ENCODE measurements at places on chromosomes 1 and 21.

GRCh38 chr1:177045151-177045550, 119.4 kb downstream of the ASTN1 start:
- no peak for DNase-seq

DNA sequence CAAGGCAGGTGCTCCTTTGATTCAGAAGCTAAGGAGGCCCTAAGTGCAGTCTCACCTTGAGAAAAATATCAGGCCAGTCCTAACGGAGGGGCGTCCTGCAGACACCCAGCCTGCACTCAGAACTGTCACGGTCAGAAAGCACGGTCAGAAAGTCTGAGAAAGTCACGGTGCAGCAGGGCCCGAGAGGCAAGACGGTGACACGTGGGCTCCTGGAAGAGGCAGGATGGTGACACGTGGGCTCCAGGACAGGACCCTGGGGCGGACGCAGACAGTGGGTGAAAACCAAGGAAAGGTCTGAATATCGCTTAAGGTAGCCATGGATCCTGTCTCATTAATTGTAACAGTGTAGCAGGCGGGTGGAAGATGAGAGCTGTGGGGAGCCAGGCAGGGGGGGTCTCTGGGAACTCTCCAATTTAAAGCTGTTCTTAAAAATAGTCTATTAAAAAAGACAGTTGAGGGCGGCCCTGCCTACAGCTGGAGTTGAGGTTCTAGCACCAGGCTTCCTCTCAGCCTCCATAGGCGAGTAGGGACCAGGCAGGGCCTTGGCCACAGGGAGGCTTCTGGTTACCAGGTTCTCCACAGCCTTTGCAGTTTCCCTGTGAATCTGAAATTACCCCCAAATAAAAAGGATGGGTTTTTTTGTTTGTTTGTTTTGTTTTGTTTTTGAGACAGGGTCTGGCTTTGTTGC, 65.2 kb downstream of the FAAP20 start:
- no peak for DNase-seq

GRCh38 chr1:172494166-172494565, 38.8 kb upstream of the SUCO start:
- no peak for DNase-seq

DNA sequence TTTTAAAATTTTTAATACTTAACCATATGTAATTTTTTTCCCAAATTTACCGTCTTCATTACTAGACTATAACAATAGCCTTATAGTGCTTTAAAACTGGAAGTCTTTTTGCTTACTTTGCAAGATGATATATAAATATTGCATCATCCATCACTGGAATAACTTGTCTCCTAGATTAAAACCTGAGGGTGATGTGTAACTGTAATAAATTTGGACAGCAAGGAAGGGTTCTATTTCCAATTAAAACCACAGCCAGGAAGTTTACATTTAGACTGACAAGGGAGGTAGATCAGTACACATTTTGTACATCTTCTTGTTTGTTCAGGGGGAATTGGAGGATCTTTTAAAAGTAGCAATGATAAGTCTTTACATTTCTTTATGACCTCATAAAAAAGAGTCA, 21.9 kb downstream of the NTNG1 start:
- no peak for DNase-seq

DNA sequence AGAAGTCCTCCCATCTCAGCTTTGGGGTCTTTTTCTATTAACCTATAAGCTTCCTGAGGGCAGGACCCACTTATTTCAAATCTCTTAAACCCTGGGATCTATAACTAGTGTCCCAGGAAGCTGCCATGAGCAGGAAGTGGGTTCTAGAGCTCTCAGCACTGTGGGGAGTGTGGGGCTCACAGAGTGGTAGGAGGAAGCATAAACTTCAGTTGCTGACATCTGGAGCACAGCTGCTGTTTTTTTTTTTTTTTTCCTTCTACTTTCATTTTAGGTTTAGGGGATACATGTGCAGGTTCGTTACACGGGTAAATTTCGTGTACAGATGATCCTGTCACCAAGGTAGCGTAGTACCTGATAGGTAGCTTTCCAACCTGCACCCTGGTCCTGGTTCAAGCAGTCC, 59.3 kb downstream of the AK4 start:
- no peak for DNase-seq

DNA sequence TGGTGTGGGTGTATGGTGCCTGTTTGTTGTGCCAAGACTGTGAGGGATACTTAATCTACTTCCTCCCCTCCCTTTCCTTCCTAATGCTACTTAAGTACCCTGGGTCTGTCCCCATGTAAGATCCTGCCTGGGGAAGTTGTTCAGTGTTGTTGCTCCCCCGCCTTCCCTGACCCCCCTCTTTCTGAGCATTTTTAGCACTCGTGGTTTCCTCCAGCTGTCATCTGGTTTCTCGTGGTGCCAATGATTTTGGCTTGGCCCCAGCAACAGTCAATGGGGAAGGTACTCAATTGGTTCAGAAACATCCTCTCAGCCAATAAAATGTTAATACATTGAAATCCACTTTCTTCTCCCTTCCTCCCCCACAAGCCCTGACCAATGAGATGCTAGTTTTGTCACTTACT, 8.0 kb upstream of the B4GALT3 start:
- peak; percentile 92 for DNase-seq

GRCh38 chr1:208737922-208738321, 493.7 kb upstream of the PLXNA2 start:
- no peak for DNase-seq

GRCh38 chr1:232813760-232814159, 8.5 kb downstream of the MAP10 start:
- DNase-seq = no peak

- DNase-seq = no peak
These were observed 59.9 kb downstream of the TRIM11 start for GRCh38 chr1:228346731-228347130.
